HTR-8/SVneo (cell line): ENCODE measurements at places on chromosomes 7 and 10.

DNA sequence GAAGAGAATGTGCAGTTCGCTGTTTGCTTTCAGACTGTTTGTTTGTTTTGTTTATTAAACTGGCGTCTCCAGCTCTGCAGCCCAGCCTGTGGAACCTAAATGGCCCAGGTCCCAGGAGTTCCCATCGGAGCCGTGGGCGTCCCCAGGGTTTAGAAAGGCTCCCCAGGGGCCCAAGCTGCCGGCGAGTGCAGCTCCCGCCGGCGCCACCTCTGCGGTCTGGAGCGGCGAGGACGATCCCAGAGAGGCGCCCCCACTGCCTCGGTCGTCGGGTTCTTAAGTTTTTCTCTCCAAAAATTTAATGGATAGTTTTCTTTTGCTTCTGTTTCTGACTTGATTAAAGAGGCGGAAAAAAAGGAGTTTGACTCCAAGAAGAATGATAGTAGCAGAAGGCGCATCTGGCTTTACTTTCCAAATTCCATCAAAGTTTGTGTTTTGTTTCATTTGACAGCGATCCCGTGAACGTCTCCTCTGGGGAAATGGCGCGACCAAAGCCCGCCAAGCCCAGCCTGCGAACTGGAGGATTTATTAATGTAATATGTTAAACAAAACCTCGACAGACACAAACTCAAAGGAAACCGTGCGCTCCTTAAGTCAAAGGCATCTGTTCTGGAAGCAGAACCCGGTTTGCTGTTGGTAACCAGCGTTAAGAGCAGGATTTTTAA lies 718 bp upstream of the FZD1 start:
- DNase-seq, result no peak

- DNase-seq, result no peak
Measured at GRCh38 chr10:96842896-96843723, 11.0 kb downstream of the LCOR start.

- no peak for DNase-seq
Measured at GRCh38 chr10:132019366-132019765, 37.6 kb upstream of the BNIP3 start.

- DNase-seq, result no peak
Measured at GRCh38 chr7:112143582-112143981, 62.6 kb downstream of the DOCK4 start.

GRCh38 chr7:155529346-155529745 lies 17.0 kb downstream of the CNPY1 start:
- DNase-seq, result no peak

GRCh38 chr10:53918755-53919154 lies 882.3 kb downstream of the PCDH15 start:
- no peak for DNase-seq

- no peak for DNase-seq
Measured at GRCh38 chr10:19947656-19948055, 131.4 kb downstream of the PLXDC2 start.

DNA sequence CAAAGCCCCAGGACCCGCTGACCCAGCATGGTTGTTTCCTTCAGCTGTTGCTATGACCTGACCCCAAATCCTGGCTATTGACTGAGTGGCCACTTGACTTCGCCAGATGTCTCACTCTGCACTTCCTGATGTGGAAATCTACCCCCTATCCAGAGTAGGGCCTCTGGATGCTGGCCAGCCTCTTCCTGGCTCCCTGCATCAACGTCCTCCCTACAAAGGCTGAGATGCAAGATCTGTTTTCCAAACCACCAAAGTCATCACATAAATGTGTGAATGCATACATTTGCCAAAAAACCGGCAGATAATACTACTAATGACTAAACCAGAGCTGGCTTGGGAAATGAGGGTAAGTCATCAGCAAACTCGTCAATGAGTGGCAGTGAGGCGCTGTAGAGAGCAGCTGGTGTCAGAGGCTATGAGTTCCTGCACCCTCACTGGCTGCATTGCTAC lies 70.4 kb downstream of the PYROXD2 start:
- DNase-seq, result no peak

DNA sequence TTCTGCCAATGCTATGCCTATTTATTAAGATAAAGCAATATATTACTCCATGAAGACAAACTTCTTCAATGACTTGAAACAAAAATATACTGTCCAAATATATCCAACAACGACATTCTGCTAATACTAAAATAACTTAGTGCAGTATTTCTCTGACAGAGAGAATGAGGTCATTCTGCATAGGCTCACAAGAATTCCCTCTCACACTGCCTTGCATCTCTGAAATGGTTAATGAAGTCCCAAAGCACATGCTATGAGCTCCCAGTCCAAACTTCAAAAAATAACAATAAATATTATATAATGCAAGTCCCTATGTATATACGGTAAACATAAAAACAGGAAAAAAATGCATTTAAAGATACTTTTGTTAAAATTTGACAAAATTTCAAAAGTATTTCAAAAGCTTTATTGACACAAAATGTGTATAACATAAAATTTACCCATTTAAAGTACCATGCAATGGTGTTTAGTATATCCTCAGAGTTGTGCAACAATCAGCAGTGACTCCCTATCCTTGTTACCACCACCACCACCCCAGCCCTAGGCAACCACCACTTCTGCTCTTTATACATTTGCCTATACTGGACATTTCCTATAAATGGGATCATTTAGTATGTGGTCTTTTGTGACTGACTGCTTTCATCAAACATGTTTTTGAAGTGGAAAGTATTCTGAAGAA lies 27.6 kb downstream of the CHCHD3 start:
- no peak for DNase-seq

- DNase-seq, result peak; percentile 21
Measured at GRCh38 chr7:45435846-45436245, 138.3 kb upstream of the ADCY1 start.

DNA sequence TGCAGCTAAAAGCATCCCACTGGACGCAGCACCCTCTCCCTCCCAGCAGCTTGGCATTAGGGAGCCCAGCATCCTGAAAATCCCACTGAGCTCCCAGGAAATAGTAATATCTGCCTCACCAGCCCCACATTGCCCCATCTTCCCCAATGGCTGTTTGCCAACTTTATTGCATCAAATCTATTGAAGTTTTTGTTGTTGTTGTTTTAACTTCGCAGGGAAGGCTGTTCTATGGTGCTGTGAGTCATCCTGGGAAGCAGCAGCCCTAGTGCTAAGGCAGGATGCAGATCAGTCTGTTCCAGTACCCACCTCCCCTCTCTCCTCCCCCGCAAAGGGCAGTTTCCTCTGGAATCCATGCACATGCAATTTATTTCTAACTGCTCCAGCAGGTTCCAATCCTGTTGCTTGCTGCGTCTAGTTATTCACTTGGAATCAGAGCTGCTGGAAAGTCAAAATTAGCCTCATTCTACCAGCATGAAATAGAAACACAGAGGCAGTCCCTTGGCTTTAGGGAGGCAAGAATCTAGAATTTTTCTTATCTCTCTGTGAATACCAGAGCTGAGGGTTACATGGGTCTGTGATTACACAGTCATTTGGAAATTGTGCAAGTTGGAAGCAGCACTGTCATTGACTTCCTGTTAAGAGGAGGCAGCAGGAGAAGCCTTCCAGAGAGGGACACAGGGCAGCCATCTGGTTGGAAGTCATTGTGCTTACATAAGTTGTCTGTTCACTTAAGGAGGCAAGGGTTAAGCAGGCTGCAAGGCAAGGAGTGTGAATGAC lies 115.9 kb upstream of the CACUL1 start:
- DNase-seq, result peak; percentile 48
